ENCODE measurements at places on chromosomes 1 and 21.

DNA sequence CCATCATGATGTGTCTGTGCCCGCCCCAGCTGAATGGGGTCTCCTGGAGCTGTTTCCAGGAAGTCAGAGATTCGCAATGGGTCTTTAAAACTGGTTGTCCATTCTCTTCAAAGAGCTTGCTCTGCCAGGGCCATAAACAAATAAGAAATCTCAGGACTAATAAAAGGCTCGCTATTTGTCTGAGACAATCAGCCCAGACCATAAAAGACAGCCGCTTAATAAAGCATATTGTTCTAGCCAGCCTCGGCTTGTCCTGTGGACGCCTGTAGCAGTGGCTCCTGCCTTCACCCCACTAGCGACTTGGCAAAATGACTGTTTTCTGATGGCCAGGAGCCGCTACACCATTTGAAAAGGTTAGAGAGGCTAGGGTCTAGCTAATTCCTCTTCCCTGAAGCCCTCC is 20.6 kb upstream of the SELENON start:
- no peaks in the 10 kb centered on the region for H3K27me3 ChIP-seq
- H3K4me3 ChIP-seq: no peak overlapping the region

GRCh38 chr1:86155807-86156565 is 586 bp downstream of the COL24A1 start:
- peaks cover 27% of the 10 kb centered on the region for H3K4me1 ChIP-seq
- DNase-seq: peak; percentile 21
- no peak overlapping the region for H3K27ac ChIP-seq
- H3K4me3 ChIP-seq: peak overlapping the region; percentile 57
- no peaks in the 10 kb centered on the region for H3K27me3 ChIP-seq

GRCh38 chr1:68454534-68454933 is 4.8 kb upstream of the RPE65 start:
- peaks cover 7% of the 10 kb centered on the region for H3K4me1 ChIP-seq
- H3K27me3 ChIP-seq: no peaks in the 10 kb centered on the region
- no peak overlapping the region for H3K27ac ChIP-seq
- H3K4me3 ChIP-seq: no peak overlapping the region

DNA sequence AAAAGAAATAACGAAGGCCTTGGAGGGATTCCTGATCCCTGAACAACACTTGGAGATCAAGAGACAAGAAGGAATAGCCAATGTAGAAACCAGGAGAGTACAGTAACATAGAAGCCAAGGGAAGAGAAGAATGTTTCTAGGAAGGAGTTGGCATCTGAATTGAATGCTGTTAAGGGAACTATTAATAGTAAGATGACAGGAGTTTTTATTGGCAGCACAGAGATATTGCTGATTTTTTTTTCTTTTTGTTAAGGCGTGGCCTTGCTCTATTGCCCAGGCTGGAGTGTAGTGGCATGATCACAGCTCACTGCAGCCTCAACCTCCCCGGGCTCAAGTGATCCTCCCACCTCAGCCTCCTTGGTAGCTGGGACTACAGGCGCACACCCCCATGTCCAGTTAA is 9.6 kb upstream of the SFT2D2 start:
- H3K4me3 ChIP-seq: no peak overlapping the region
- no peaks in the 10 kb centered on the region for H3K27me3 ChIP-seq
- no peaks in the 10 kb centered on the region for H3K4me1 ChIP-seq
- H3K27ac ChIP-seq: no peak overlapping the region

GRCh38 chr1:27114546-27114945 is 40.4 kb downstream of the SLC9A1 start:
- DNase-seq: no peak
- peaks cover 48% of the 10 kb centered on the region for H3K4me1 ChIP-seq
- H3K36me3 ChIP-seq: peaks cover 3% of the 10 kb centered on the region
- H3K4me3 ChIP-seq: no peak overlapping the region

DNA sequence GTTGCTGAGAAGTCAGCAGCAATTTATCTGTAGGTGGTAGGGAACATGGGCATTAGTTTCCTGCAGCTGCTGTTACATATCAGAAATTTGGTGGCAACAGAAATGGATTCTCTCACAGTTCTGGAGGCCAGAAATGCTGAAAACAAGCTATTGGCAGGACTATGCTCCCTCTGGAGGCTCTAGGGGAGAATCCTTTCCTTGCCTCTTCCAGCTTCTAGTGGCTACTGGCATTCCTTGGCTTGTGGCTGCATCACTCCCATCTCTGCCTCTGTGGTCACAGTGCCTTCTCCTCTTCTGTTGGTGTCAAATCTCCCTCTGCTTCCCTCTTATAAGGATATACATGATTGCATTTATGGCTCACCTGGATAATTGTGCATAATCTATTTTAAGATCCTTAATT is 2.5 kb upstream of the SFT2D2 start:
- no peak for DNase-seq
- H3K27ac ChIP-seq: no peak overlapping the region
- peaks cover 14% of the 10 kb centered on the region for H3K4me1 ChIP-seq
- no peaks in the 10 kb centered on the region for H3K36me3 ChIP-seq

DNA sequence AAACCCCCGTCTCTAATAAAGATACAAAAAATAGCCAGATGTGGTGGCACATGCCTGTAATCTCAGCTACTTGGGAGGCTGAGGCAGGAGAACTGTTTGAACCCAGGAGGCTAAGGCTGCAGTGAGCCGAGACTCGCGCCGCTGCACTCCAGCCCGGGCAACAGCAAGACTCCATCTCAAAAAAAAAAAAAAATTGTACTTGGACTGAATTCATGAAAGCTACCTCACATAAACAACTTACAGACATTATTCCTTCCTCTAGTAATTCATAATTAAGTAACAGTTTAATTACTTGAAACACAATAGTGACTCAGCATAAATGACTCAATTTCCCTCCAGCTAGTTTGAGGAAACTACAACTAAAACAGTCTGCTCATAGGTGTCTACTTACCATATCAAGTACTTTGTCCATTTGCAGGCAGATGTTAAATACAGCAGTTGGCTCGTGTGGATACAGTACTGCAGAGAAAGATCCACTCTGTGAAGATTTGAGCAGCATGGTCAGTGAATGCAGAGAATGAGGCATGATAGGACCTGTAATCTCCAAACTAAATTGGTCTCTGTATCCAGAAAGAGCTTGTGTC is 9.4 kb downstream of the DONSON start:
- no peaks in the 10 kb centered on the region for H3K27me3 ChIP-seq
- peaks cover 33% of the 10 kb centered on the region for H3K36me3 ChIP-seq

- H3K36me3 ChIP-seq: peaks cover 36% of the 10 kb centered on the region
- H3K27me3 ChIP-seq: no peaks in the 10 kb centered on the region
- DNase-seq: no peak
- H3K27ac ChIP-seq: peak overlapping the region; percentile 31
- peaks cover 13% of the 10 kb centered on the region for H3K4me1 ChIP-seq
- H3K4me3 ChIP-seq: no peak overlapping the region
Observed at GRCh38 chr1:93635614-93636543, 45.8 kb downstream of the BCAR3 start.

DNA sequence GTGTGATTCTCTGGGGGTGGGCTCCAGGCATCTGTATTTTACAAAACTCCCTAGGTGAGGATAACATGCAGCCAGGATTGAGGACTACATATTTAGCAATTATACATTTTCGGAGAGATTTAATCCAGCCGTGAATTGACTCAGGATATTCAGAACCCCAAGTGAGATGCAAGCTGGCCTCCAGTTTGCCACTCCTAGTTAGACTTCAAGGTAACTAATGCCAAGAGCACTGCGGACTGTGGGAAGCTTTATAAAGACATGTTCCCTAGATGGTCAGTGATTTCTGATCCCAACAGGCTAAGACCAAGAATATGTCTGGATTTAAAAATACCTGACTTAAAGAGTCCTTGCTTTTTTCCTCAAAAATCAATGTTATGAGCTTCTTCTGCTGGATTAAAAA is 308.5 kb downstream of the NTNG1 start:
- H3K36me3 ChIP-seq: no peaks in the 10 kb centered on the region
- DNase-seq: no peak
- no peak overlapping the region for H3K4me3 ChIP-seq
- H3K27me3 ChIP-seq: no peaks in the 10 kb centered on the region
- no peak overlapping the region for H3K27ac ChIP-seq
- no peaks in the 10 kb centered on the region for H3K4me1 ChIP-seq

DNA sequence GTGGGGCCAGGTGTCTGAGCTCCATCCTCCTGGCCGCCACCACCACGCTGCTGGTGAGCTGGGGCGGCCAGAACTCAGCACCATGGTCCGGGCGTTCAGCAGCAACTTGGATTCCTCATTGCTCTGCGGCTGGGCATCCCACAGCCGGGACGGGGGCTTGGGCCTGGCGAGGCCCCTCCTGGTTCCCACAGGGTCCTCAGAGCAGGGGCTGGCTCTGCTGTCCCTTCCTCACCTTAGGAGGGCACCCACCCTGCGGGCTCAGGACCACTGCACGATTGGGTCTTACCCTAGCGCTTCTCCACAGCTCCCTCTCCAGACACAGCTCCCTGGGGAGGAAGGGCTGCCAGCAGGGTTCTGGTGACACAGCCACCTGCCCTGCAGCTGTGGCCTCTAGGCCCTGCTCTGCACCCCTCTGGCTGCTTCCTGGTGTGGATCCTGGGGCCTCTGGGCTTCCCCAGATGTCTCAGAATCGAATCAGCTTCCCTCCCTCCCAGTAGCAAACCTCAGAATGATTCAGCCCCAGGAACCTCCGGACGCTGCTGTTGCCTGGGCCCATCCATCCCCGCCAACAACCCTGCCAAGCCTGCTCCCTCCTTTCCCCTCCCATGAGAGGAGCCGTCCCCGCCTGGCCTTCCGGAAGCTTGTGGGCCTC is 25.0 kb downstream of the CRYAA start:
- DNase-seq: peak; percentile 76
- peaks cover 18% of the 10 kb centered on the region for H3K27me3 ChIP-seq
- H3K27ac ChIP-seq: peak overlapping the region; percentile 27
- H3K4me3 ChIP-seq: no peak overlapping the region
- no peaks in the 10 kb centered on the region for H3K36me3 ChIP-seq

DNA sequence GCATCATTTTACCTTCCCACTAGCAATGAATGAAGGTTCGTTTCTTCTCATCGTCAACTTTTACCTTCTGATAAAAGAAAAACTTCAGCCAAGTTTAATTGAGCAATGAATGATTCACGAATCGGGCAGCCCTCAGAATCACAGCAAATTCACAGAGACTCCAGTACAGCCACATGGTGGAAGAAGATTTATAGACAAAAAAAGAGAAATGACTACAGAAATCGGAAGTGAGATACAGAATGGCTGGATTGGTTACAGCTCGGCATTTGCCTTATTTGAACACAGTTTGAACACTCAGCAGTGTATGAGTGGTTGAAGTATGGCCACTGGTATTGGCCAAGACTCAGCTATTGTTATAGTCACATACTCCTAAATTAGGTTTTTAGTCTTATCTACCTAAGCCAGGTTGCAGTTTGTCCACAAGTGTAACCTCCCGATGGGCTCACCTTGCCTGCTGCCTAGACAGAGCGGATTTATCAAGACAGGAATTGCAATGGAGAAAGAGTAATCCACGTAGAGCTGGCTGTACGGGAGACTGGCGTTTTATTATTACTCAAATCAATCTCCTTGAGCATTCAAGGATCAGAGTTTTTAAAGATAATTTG is 15.3 kb downstream of the AK4 start:
- H3K27ac ChIP-seq: no peak overlapping the region
- DNase-seq: no peak
- H3K27me3 ChIP-seq: peaks cover 8% of the 10 kb centered on the region
- no peaks in the 10 kb centered on the region for H3K4me1 ChIP-seq

- no peaks in the 10 kb centered on the region for H3K27me3 ChIP-seq
- no peak overlapping the region for H3K4me3 ChIP-seq
- peak; percentile 31 for DNase-seq
- H3K36me3 ChIP-seq: peaks cover 35% of the 10 kb centered on the region
Observed at GRCh38 chr1:159054427-159054826, 22.1 kb downstream of the AIM2 start.

DNA sequence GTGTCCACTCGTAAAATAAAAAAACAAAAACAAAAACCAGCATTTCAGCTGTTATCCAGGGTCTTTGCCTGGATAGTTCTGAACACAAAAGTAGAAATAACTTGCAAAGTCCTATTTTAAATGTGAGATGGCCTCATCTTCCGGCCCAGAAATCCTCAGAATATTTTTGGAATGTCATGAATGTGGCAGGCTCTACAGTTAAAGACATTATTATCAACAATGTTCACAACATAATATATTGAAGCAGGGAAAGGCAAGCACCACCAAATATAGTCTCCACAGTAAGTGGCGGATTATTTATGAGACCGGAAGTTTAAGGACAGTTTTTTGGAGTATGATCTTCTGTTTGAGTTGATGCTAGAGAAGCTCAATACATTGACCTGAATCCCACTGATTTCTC is 1.2 kb upstream of the C1orf198 start:
- peak overlapping the region; percentile 88 for H3K27ac ChIP-seq
- peak; percentile 65 for DNase-seq
- no peaks in the 10 kb centered on the region for H3K27me3 ChIP-seq
- H3K36me3 ChIP-seq: peaks cover 4% of the 10 kb centered on the region
- H3K4me1 ChIP-seq: peaks cover 29% of the 10 kb centered on the region

DNA sequence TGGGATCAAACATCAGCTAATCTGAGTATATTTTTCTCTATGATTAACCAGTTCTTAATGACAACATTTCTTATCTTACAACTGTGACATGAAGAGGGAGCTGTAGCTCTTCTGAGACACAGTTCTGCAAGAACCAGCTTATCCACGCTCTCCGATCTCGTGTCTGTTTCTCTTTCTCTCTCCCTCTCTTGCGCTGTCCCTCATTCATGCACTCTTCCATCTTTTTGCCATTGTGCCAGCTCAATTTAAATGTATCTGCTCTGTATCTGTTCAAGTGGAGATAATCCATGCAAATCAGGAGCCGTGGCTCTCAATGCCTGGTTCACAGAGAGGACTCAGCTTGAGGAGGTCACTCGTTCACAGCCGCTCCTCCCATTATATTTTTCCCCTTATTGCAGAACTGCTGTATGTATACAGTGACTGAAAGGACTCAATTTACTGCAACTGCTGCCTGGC is 494.7 kb upstream of the ADGRL2 start:
- no peaks in the 10 kb centered on the region for H3K4me1 ChIP-seq
- no peaks in the 10 kb centered on the region for H3K27me3 ChIP-seq
- H3K4me3 ChIP-seq: peak overlapping the region; percentile 70

- H3K36me3 ChIP-seq: no peaks in the 10 kb centered on the region
- H3K27ac ChIP-seq: no peak overlapping the region
- H3K27me3 ChIP-seq: no peaks in the 10 kb centered on the region
- no peak overlapping the region for H3K4me3 ChIP-seq
Observed at GRCh38 chr1:215748431-215748830, 181.3 kb downstream of the KCTD3 start.

GRCh38 chr21:42459082-42459460 is 37.0 kb downstream of the RSPH1 start:
- H3K27me3 ChIP-seq: no peaks in the 10 kb centered on the region
- H3K4me3 ChIP-seq: no peak overlapping the region
- no peak overlapping the region for H3K27ac ChIP-seq
- DNase-seq: no peak
